ENCODE measurements at places on chromosomes 4 and X. TPM values are rescaled to one million over a fixed set of nuclear protein-coding genes. Genes with fewer than 3 reads are reported as not detected.

The HPGDS gene
- 3.3 TPM for total RNA-seq

DNA sequence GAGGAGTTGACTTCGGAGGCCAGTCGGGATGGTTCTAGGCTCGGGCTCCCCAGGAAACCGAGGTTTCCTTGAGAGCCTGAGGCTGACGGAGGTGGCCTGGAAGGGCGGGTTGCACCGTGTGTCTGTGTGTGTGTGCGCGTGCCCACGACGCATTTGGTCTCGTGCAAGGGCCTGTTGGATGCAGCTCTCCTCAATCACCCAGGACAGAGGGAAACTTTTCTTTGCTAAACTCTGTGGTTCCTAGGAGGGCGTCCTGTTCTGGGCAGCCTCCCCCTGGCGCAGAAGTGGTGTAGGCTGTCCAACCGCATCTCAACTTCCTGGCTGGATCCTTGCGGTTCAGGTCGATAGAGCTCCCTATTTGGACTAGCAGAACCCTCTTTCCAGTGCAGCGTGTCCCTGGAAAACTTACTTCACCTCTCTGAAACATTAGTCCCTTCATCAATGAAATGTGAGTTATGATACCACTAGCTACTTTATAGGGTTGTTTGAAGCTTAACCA, 973 bp downstream of the STK32B start:
- no peak for DNase-seq

- no peak for DNase-seq
These were observed 157.7 kb downstream of the CHIC2 start for GRCh38 chr4:53906606-53907190.

- no peak for DNase-seq
These were observed 367.5 kb upstream of the GRID2 start for GRCh38 chr4:91936311-91936710.

GRCh38 chr4:17203797-17204196, 305.4 kb upstream of the LDB2 start:
- no peak for DNase-seq

GRCh38 chr4:120316416-120316815, 249.8 kb upstream of the MAD2L1 start:
- no peak for DNase-seq

DNA sequence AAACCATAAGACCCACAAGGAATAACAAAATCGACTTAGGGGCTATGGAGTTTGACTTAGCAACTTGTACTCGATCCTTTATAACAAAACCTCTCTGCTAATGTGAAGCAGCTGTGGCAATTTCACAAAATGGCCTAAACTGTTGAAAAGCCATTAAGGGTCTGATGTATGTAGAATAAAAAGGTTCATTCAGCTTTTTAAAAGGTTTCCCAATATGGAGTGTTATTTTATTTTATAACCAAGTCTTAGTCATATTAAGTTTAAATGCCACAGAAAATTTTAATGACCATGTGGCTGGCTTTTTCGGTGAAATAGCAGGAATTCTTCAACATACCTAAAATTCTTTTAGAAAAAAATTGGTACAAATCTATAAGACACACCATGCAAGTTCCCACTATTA, 291.8 kb upstream of the HAND2 start:
- no peak for DNase-seq

The NUDT11 gene
- not detected for total RNA-seq

GRCh38 chrX:2682565-2683177, 8.4 kb upstream of the CD99 start:
- no peak for DNase-seq

DNA sequence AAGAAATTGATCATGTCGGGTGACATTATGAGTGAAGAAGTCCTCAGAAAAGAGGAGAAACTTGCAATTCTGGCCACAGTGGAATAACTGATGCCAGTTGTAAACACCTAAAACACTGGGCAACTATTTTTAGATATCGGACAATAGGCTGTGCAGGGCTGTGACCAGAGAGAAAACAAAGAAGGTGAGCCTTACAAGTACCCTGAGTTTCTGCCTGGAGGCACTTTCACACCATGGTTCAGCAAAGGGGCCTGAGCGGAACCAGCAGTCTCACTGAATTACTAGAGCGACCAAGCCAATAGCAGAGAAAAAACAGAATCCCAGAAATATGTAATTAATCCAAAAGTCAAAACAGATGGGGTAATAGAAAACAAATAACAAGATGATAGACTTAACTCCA, 11.2 kb downstream of the IRAK1 start:
- no peak for DNase-seq

- no peak for DNase-seq
These were observed 71.9 kb upstream of the TFDP3 start for GRCh38 chrX:133290076-133290475.

DNA sequence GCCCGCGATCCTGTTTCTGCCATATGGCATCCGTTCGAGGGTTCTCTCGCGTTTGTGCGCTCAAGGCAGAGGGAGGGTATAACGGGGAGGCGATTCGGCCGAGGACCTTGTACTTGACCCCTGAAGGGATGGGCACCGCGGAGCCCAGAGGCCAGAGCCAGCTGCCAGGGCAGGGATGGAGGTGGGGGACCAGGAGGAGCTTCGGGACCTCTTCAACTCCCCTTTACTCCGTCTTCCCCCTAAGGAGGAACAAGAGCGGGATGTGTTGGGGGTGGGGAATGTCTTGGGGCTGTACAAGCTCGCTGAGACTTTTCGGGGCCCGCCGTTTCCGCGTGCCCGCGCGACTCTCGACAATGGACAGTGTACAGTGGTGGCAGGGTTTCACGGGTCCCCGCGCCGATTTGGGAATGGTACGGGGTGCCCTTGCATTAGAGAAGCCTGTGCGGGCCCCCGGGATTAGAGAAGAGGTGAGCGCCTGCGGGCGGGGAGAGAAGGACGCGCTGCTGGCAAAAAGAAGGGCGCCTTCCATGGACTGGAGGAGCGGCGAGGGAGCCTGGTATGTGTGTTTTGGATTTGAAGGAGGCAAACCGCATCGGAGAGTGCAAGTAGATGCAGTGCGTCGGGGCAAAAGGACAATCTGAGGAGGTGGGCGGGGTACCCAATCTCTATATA, 760 bp downstream of the UGT8 start:
- DNase-seq = no peak

GRCh38 chr4:20554134-20554533, 146.1 kb upstream of the PACRGL start:
- no peak for DNase-seq

The BRCC3 gene
- 18.4 TPM for total RNA-seq

GRCh38 chr4:73979407-73979957, 2.3 kb downstream of the PF4 start:
- no peak for DNase-seq

DNA sequence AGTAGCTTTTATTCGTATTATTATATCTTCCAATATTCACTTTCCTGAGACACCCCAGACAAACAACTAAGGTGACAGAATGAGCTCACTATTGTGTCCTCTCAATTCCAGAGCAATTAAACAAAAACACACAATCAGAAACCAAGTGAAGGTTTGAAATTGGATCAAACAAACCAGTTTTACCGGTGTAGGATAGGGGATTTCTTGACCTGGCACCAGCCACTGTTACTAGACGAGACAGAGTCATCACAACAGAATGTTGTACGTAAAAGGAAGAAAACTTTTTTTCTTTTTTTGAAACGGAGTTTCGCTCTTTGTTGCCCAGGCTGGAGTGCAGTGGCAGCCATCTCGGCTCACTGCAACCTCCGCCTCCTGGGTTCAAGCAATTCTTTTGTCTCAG, 43.7 kb downstream of the LDOC1 start:
- DNase-seq = no peak

DNA sequence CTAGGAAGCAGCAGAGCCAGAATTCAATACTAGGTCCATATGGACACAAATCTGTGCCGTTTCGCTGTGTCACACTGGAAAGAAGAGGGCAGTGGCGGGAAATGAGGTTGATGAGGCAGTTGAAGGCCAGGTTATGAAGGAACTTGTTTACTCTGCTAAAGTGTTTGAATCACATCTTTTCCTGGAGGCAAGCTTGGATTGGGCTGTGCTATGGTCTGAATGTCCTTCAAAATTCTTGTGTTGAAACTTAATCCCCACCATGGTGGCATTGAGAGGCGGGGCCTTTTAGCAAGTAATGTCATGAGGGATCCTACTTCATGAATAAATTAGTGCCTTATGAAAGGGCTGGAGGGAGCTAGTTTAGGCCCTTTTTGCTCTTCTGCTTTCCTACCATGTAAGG, 2.1 kb upstream of the ERCC6L start:
- DNase-seq = no peak

The LGI2 gene
- 2.3 TPM for total RNA-seq

DNA sequence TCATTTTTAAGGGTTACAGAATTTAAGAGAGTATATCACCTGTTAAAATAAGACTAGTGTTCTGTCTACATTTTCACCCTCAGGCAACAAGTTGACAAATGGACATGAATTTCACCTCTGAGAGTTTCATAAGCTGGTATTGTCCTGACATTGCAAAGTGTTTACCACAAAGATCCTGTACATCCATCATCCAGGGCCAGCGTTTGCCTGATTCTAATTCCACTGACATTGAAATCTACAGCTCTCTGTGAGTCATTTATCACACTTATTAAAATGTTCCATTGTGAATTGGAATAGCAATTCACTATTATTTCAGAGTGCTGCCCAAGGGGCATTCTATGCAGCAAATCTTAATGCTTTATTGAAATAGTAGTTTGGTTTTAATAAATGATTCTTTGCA, 1499.4 kb upstream of the PCDH7 start:
- no peak for DNase-seq

The OCRL gene
- total RNA-seq = 9.4 TPM

The XAGE1A gene
- total RNA-seq = not detected

- DNase-seq = no peak
These were observed 19.4 kb upstream of the AGA start for GRCh38 chr4:177461606-177462005.

The ITGB1BP2 gene
- total RNA-seq = 104 TPM

GRCh38 chr4:21872101-21872500, 76.5 kb downstream of the KCNIP4 start:
- DNase-seq = no peak

DNA sequence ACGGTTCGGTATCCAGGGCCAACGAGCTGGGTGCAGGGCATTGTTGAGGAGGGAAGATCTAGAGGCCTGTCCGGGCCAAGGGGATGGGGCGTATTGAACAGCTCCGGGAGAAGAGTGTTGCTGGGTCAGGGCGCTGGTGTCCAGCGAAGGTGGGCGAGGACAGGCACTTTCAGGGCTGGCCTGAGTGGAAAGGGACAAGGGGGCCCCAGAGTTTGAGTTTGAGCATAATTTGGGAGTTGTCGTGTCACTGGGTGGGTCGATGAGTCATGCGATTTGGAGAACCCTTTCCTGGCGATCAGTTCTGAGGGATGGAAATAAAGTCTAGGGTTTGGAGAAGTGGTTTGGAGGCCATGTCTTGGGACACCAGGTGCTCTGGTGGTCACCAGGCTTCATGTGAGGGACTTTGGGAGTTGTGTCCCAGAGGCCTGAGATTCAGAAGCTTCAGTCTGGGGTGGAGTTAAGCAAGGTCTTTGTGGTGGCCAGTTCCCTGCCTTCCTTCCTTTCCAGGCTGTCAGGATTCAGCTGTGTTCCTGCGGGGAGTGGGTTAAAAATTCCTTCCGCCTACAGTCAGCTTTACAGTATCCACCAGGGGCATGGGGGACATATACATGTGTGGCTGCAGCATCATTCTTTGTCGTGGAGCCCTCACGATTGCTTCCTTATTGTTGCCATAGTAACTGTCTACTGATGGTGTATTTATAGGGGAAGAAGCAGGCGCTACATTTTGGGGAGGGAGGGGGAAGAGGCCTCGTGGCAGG, 504 bp downstream of the PRRG3 start:
- DNase-seq = no peak

The HDAC8 gene
- 15.8 TPM for total RNA-seq

DNA sequence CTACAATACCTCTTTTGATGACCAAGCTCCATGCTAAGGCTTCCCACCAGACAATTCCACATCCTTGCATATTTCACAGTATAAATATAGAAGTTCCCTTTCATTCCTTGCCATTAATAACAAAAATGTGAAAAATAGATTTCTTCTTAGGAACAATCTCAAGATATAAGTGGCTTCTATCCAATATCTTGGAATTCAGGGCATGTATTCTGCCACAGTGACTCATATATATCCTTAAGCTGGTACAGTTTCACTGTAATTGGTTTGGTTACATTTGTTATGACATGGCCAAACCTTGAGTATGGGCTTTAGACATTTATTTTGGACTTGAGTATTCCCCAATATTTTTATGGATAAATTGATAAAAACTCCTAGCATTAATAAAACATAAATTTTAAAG, 181.7 kb upstream of the DDX53 start:
- no peak for DNase-seq

The RIBC1 gene
- total RNA-seq = 0.38 TPM

The DCAF12L2 gene
- total RNA-seq = not detected

The SPATA18 gene
- total RNA-seq = 2.5 TPM

The TMPRSS11D gene
- total RNA-seq = not detected

The NRK gene
- total RNA-seq = 2.5 TPM

DNA sequence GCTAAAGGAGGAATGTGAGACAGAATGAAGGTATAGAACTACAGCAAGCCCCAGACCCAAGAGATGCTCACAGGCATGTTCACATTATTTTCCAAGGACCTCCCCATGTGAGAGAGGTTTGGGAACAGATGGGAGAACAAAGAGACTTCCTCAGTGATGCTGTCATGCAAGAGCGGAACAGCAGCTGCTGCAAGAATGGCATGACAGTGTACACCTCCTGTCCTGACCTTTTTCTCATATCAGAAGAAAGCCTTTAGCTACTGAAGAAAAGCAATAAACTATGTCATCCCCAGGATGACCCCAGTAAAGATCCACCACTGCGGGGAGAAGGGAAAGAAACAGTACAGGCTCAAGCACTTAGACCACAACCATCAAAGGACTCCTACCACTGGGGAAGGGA, 7.2 kb downstream of the PRDM5 start:
- DNase-seq = no peak

DNA sequence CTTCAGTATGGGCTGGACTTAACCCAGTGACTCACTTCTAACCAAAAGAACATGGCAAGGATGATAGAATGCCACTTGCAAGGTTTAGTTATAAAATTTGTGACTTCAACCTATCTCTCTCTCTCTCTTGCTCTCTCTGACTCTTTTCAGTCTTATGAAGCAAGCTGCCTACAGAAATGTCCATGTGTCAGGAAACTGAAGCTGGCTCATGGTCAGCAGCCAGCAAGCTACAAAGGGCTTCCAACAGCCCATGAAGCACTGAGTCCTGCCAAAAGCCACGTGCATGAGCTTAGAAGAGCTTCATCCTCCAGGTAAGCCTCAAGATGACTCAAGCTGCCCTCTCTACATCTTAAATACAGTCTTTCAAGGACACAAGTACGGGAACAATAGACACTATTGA, 100.3 kb downstream of the HS3ST1 start:
- no peak for DNase-seq
